ENCODE measurements at places on chromosomes 7 and 10. TPM values are rescaled to one million over a fixed set of nuclear protein-coding genes. Genes with fewer than 3 reads are reported as not detected.

MMD2 gene
- polyA plus RNA-seq = not detected

GTF2IRD1 gene
- 28.2 TPM for polyA plus RNA-seq

ADAM8 gene
- polyA plus RNA-seq = 3.4 TPM

NOS3 gene
- 9.3 TPM for polyA plus RNA-seq

GRCh38 chr10:36507715-36508114 is 617.7 kb upstream of the ANKRD30A start:
- no peaks in the 10 kb centered on the region for H3K27me3 ChIP-seq
- H3K27ac ChIP-seq = no peak overlapping the region
- H3K4me1 ChIP-seq = no peaks in the 10 kb centered on the region
- no peak overlapping the region for H3K4me3 ChIP-seq

DNA sequence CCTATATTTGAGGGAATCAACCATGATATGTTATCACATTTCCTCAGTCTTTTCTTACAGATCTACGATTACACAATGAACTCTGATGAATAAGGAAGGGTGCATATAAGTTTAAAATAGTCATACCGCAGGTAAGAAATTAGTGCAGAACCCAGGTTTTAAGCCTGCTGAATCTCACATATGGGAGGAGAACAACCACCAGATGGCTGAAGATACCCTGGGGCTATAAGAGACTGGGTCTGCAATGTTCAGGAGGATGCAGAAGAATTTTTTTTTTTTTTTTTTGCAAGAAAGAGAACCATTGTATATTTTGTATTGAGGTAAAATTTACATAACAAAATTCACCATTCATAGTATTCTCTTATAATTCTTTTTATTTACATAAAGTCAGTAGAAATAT is 372.3 kb upstream of the MYO3A start:
- H3K4me1 ChIP-seq = no peaks in the 10 kb centered on the region
- no peaks in the 10 kb centered on the region for H3K36me3 ChIP-seq
- H3K27me3 ChIP-seq = no peaks in the 10 kb centered on the region
- no peak overlapping the region for H3K27ac ChIP-seq

GRCh38 chr10:86646532-86646931 is 7.8 kb upstream of the OPN4 start:
- no peaks in the 10 kb centered on the region for H3K4me1 ChIP-seq
- H3K27me3 ChIP-seq = no peaks in the 10 kb centered on the region
- H3K27ac ChIP-seq = no peak overlapping the region
- H3K4me3 ChIP-seq = no peak overlapping the region
- no peak for DNase-seq

GRCh38 chr10:124173298-124173900 is 80.0 kb upstream of the CHST15 start:
- H3K4me3 ChIP-seq = no peak overlapping the region
- no peaks in the 10 kb centered on the region for H3K4me1 ChIP-seq
- no peak for DNase-seq
- no peaks in the 10 kb centered on the region for H3K27me3 ChIP-seq
- no peak overlapping the region for H3K27ac ChIP-seq

- no peaks in the 10 kb centered on the region for H3K4me1 ChIP-seq
- no peaks in the 10 kb centered on the region for H3K27me3 ChIP-seq
- DNase-seq = no peak
- no peaks in the 10 kb centered on the region for H3K36me3 ChIP-seq
- no peak overlapping the region for H3K4me3 ChIP-seq
These were observed 106.1 kb downstream of the C10orf90 start for GRCh38 chr10:126564326-126564888.

GRCh38 chr10:44416936-44417335 is 32.0 kb upstream of the CXCL12 start:
- H3K4me3 ChIP-seq = no peak overlapping the region
- no peak overlapping the region for H3K27ac ChIP-seq
- H3K4me1 ChIP-seq = no peaks in the 10 kb centered on the region
- no peaks in the 10 kb centered on the region for H3K36me3 ChIP-seq
- H3K27me3 ChIP-seq = no peaks in the 10 kb centered on the region

Measured in kidney (tissue), 22 donors.